ENCODE measurements at places on chromosomes 5 and 9.

GRCh38 chr5:80255811-80256712, at the start of gene SERINC5:
Gene SERINC5 (minus strand): TSS chr5:80256048. CDS start chr5:80255922, 126 bp downstream.
- peak; percentile 77 for DNase-seq

DNA sequence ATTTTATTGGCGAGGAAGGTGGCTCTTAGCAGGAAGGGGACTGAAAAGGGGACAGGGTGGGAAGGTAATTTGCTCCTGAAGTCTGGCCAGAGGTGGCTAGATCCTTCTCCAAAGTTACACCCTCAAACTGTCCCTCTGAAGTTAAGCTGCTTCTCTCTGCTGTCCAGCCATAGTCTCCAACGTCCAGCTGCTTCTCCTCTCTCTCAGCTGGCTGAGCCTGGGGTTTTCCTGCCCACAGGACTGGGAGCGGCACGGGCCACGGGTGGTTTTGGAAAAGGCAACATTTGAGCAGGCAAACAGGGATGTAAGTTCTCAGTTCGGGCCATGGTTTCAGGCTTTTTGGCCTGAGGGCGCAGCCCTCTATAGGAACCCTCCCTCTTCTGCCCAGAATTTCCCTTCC, 128.3 kb downstream of the YIPF5 start:
- no peak for DNase-seq

DNA sequence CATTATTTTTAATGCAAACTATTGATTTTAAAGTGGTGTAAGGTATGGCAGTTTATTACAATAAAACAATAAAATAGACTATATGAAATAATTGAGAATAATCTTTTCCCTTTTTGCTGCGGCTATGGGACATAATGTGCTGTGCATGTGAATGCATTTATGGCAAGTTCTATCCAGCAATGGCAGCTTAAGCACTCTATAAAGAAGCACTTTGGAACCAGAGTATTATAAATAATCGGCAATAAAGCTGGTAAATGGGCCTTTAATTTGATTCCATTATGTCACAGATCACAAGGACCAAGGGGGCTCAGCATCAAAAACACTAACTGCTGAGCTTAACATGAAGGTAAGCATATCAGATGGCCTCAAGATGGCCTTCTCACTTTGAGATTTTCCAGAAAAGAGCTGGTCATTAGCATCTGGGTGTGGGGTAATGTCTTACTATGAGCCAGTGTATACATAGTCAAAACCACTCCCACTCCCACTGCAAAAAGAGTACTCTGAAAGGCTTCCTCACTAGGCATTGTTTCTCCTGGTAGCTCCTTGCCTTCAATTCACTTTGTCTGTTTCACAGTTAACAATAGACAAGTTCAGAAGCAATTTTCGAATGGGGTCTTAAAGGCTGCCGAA, 97.1 kb upstream of the ASTN2 start:
- no peak for DNase-seq

DNA sequence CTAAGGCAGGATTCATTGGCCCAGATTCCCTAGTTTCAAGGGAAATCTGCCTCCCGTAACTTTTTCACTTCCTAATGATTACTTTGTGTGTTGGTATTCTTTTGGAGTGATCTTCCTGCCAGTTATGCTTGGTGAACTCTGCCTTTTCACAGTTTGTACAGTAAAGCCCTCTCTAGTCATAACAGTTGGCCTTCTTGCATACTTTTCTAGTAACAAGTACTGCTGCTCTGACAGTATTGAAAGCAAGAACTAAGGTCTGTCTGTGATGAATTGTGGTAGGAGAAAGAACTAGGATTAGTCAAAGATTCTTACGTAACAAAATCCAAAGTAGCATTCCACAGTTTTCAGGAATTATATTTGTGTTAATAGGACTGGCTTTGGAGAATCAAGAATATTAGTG, 1457.2 kb upstream of the WWC1 start:
- DNase-seq, result no peak

DNA sequence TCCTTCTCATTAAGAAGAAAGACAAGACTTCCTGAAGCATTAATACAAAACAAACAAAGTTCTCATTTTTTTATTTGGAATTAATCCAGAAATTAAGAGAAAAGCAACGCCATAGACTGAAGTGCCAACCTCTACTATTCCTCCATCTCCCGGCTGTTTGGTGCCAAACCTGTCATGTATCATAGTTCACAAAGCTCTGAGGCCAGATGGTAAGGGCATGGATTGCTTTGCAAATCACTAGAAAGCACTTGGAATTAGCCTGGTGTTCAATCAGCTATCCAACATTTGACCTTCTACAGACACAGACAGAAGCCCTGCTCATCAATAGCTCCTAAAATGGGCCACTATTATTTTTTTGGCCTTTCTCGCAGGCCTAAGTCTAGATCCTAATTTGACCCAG, 33.8 kb downstream of the HTR1A start:
- DNase-seq, result no peak

DNA sequence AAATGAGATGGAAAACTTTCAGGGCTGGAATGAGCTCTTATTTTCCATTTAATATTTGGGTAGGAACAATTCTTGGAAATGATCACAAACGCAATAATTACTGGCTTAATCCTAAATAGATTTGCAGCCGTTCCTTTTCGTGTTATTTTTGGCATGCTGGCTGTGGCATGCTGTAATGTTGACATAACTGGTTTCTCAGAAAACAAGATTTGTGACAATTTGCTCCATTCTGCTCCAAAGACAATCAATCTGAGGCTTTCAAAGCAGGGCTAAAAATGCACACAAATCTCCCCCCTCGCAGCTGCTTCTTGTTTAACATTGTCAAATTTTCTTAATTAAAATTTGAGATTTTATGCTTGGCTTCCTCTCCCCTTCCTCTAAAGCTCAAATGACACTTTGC, 151.2 kb downstream of the TTC39B start:
- no peak for DNase-seq

GRCh38 chr9:70587201-70587600, 172.7 kb upstream of the KLF9 start:
- DNase-seq, result no peak

GRCh38 chr9:38112049-38112448, 43.0 kb upstream of the SHB start:
- no peak for DNase-seq

DNA sequence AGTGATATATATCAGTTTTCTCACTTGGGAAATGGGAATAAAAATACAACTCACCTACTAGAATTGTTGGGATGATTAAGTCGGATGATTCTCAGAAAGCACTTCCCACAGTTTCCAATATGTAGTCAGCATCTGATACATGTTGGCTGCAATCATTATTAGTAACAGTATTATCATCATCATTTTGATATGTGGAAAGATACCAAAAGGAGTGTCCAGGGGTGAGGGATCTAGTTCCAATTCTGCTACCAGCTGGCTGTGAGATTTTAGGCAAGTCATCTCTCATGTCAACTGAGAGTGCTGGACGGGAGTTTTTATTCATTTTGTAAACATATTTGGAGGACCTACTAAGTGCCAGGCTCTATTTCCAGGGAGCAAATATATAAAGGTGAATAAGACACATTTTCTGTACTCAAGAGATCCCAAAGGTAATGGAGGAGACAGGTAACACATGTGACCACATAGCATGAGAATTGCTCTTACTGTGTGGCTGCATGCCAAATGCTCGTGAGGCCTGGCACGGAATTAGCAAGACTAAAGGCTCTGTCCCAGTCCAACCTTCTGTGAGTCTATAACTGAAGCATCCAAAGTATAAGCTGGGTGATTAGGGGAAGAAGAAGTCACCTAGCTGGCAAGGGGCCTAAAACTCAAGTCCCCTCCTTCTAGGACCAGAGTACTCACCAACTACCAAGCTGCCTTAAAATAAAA, 83.0 kb downstream of the GRIA1 start:
- no peak for DNase-seq

DNA sequence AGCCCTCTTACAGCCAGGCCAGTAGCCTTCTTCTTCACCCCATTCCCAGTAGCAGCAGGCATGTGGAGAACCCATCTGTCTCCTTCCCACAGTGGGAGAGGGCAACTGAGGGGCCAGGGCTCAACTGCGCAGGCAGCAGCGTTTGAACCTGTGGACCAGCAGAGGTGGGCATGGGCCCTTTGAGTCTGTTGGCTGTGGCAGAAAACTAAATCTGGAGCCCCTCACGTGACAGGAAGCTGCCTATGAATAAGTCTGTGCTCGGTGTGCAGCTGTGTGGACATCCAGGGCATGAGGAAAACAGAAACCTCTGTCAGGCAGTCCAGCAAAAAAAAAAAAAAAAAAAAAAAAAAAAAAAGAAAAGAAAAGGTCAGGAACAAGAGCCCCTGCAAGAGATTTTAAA, 189.2 kb upstream of the NR3C1 start:
- no peak for DNase-seq

- DNase-seq, result no peak
These were observed 66.4 kb downstream of the POU5F2 start for GRCh38 chr5:93674866-93675459.

DNA sequence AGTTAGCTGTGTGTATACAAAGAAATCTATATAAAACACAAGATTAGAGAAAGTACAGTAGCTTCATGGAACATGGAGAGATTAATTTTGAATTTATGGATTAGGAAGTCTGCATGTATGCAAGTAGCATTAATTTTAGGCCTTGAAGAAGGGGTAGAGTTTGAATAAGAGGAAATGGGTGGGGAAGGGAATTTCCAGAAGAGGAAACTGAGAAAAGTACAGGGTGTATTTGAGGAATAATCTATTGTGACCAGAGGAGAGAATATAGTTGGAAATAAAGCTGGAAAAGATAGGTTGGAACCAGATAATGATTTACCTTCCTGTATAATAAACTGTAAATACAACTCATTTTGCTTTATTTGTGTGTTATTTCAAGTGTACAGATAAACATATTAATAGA, 53.6 kb downstream of the CWC27 start:
- DNase-seq, result no peak

DNA sequence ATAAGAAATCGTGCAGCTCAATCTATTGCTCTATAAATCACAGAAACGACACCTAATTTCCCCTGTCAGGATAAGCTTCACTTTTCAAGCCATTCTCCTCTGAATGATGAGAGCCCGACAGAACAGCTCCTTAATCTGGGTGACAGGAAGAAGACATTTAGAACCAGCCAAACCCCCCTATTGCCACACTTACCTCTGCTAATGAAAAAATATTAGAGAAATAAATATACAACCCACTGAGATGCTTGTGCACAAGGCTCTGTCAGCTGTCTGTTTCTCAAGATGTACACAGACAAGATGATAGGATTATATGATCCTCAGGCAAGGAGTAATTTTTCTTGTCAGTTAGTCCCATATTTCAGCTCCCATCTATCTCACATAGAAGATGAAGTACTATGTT, 57.5 kb upstream of the TRIM32 start:
- DNase-seq, result no peak

GRCh38 chr5:88772047-88772446, 110.9 kb downstream of the MEF2C start:
- no peak for DNase-seq

- peak; percentile 7 for DNase-seq
These were observed 237.5 kb downstream of the CHSY3 start for GRCh38 chr5:130141659-130142320.
